HT-29 (cell line): ENCODE measurements at places on chromosomes 11 and 22. TPM values are rescaled to one million over a fixed set of nuclear protein-coding genes. Genes with fewer than 3 reads are reported as not detected.

Gene IGLL5
- total RNA-seq, result not detected in 2 replicates

- DNase-seq, result peak; percentile 90
These were observed 26.5 kb upstream of the UBASH3B start for GRCh38 chr11:122628810-122629555.

DNA sequence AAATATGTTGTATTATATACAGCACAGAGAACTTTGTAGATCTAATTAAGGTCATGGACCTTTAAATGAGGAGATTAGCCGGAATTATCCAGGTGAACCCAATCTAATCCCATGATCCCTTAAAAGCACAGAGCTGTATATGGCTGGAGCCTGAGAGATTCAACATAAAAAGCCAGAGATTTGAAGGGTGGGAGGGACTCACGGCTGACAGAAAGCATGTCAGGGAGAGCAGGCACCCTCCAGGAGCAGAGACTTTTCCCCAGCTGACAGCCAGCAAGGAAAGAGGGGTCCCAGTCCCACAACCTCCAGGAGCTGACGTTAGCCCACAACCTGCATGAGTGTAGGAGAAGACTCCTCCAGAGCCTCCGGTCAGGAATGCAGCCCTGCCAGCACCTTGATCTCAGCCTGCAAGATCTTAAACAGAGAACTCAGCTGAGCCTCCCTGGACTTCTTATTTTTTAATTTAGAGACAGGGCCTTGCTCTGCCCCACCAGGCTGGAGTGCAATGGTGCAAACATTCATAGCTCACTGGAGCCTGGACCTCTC is 20.0 kb upstream of the ADA2 start:
- no peak for DNase-seq

GRCh38 chr11:72741429-72741833 is 10.8 kb downstream of the ARAP1 start:
- DNase-seq, result no peak

DNA sequence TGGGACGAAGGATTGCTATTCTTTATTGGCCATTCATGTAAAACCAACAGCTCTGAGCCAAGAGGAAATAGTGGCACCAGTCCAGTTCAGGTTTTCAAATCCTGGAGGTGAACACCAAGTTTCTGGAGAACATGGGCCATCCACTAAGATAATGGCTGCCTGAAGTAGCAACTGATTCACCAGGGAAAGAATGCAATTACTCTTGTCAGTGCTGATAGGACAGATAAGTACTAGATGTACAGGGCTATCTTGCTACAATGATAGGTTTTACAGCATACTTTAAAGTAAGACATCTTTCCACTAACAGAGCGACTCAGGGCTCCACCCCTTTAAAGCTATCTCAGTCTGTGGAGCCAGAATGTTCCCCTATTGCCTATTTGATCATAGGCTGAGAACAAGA is 36.8 kb upstream of the APOA1 start:
- no peak for DNase-seq
